ENCODE measurements at places on chromosomes 16 and 17.
A peak's percentile ranks its signal among the peaks of the same experiment; 100 is the strongest.

DNA sequence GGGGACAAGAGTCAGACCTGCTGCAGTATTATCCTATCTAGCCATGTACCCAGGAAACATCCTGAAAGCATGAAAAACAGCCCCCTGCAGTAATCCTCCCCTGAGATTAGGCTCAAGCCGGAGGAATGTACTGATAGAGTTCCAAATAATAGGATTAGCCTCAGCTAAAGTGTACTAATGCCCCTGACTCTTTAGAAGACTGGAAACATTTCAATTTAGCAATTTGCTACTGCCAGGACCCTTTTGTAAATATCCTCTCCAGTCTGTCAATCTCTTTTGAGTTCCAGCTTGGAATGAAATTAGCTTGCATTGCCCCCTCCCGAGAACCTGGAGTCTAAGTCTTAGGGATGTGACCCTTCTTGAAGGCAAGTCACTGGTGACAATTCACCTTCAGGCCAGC, 110.8 kb upstream of the DNAH9 start:
- no peak for DNase-seq

- no peak for DNase-seq
These were observed 656.4 kb upstream of the CDH8 start for GRCh38 chr16:62692685-62693084.

DNA sequence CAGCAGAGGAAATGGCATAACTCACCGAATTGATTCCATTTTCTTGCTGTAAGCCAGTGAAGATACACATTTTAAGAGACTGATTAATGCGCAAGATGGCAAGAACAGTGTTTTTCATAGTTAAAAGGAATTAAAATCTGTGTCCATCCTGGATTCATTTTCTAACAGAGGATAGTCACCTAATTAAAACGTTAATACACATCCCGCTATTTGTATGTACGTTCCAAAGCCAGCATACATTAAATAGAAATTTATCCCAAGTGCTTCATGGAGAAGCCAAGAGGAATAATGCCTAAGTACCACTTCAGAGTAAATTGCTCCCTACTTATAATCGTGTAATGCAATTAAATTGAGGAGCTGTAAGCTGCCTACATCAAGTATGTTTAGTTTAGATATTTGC, 49.9 kb downstream of the RBFOX1 start:
- DNase-seq, result no peak

GRCh38 chr17:48636177-48637018, 10.2 kb upstream of the HOXB9 start:
- peak; percentile 21 for DNase-seq

Measured in activated CD4-positive, CD25-positive, alpha-beta regulatory T cell (primary cell).